GM19239 (cell line): ENCODE measurements at places on chromosomes 11 and 22.
A peak's percentile ranks its signal among the peaks of the same experiment; 100 is the strongest.

- DNase-seq: no peak
These were observed 28.3 kb downstream of the POU2AF1 start for GRCh38 chr11:111350811-111351210.

DNA sequence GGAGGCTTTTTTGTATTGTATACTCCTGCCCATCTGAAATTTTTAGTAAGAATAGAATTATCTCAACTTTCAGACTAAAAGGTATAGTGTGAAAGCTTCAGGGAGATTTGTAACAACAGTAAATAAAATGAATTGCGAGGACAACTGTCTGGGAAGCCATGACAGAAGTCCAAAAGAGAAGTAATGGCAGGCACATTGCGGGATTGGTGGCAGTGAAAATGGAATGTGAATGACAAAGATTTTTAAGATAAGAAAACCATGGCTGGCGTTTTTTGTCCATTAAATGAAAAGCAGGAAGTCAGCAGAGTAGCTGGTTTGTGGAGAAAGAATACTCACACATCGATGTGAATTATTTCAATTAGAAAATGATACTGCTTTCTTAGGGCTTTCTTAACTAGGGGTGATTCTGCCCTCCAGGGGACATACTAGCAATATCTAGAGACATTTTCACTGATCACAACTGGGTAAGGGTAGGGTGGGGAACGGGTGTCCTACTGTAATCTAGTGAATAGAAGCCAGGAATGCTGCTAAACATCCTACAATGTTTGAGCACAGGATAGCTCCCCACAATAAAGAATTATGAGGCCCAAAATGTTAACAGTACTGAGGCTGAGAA lies 1.6 kb downstream of the NPAT start:
- DNase-seq: no peak

DNA sequence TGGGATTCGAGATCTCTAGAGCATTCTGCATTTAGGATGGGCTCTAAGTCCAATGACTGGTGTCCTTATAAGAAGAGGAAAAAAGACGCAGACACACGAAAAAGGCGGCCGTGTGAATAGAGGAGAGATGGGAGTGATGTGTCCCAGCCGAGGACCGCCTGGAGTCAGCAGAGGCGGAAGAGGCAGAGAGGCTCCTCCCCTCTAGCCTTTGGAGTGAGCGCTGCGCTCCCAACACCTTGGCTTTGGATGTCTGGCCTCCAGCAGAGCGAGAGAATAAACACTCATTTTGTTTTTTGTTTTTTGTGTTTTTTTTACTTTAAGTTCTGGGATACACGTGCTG lies 83.0 kb upstream of the RTL6 start:
- no peak for DNase-seq

DNA sequence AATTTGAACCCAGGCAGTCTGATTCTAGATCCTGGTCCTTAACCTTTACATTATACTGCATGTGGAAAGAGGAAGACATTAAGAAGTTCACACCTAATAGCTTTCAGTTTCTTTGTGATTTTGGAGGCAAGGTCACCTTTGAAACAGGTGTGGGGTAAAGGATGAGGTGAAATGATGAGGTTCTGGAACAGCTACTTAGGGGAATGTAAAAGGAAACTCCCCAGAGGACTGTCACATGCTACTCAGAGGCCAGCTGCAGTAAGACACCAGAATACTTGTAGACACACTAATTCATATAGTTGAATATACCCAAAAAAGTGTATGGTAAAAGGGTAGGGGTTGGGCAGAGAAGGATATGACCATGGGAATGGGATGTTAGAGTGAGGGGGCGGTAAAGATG lies 5.4 kb downstream of the APIP start:
- no peak for DNase-seq

DNA sequence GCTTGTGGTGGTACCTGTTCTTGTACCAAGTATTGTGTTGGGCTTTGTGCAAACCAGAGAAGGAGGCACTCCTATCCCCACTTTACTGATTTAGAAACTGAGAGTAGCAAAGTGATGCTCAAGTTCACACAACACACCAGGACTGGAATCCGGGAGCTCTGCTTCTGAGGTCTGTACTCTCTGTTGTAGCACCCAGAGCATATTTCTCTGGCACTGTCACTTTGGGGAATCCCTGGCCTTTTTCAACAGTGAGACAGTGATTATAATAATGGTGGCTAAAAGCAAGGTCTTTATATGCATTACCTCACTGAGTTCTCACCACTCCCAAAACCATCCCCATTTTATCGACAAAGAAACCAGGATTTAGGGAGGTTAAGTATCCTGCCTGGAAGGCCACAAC lies 362.4 kb downstream of the TENM4 start:
- no peak for DNase-seq

GRCh38 chr11:37525336-37525735 lies 927.3 kb upstream of the RAG2 start:
- DNase-seq: no peak

- DNase-seq: no peak
These were observed 22.9 kb upstream of the PDE2A start for GRCh38 chr11:72696866-72697700.

DNA sequence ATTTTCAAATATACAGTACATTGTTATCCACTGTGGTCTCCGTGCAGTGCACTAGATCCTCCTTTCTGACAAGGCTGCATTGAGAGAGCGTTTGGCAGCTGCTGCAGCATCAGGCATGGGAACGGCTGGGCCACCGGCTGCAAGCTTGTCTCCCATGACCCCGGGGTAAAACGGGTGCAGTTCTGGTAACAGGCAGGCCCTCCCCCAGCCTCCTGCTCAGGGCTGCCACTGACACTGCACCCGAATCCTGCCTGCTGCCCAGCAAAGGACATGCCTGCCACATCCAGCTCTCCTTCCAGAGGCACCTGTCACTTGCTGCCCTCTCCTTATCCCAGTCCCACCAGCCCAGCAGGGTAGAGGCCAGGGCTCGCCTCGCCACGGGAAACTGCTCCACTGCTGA lies 124.5 kb upstream of the TMEM45B start:
- no peak for DNase-seq

DNA sequence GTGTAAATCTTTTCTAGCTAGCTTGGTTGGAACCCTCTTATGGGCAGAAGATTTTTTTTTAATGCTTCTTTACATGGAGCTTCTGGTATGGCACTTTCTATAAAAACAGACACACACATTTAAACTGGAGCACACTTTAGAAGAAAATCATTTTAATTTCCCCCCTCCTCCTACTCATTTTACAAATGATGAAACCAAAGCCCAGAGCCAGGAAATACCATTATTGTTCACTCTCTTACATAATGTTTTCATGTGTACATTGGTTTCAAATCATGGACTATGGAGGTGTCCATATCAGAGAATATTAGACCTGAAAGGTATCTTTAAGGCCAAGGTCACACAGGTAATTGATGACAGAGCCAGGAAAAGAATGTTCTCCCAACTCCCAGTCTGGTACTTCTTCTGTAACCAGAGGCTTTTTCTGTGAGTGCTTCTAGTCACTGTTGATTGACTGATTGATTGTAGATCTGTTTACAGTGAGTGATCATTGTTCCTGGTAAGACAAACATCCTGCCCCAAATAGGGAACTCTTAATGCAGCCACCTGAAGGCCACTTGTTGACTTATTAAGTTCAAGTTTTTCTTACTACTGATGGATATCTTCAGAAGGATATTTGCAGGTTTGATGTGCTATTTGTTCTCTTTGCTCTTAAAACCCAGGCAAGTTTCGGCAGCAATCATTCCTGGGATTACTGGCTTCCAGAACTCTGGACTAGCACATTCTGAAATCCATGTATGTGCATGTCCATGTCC lies 26.8 kb upstream of the ME3 start:
- no peak for DNase-seq

- no peak for DNase-seq
These were observed 94.3 kb downstream of the SLC17A6 start for GRCh38 chr11:22432291-22433093.

DNA sequence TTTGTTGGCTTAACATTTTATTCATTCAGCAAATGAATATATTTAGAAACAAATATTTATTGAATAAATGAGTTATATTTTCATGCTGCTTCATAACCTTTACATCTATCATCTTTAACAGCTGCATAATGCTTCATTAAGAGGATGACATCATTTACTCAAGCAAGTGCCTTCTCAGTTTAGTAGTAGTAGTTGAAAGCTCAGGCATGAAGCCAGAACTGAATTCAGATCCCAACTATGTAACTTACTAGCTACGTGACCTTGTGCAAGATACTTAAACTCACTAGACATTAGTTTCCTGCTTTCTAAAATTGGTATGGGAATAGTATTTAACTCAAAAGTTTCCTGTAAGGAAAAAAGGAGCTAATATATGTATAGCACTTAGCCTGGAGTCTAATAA lies 90.3 kb downstream of the TMPRSS5 start:
- DNase-seq: no peak

GRCh38 chr11:7546324-7546791 lies 32.6 kb downstream of the PPFIBP2 start:
- DNase-seq: no peak

DNA sequence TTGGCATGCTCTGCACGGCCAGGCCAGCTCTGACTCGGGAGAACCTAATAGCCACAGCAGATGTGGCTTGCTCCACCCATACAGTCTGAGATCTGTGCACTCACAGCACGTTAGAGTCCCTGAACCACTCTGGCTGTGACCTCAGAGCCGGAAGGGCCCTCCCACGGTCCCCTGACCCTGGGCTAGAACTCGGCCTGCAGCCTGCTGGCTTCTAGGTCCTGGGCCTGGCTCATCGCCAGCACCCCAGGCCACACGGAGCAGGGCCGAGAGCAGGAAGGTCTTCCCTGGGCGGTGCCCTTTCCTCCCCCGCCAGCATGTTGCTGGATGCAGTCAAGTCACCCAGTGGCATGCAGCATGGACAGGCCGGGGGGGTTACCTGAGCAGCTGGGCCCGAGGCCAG lies 35.3 kb upstream of the TTLL12 start:
- no peak for DNase-seq

GRCh38 chr11:46034041-46034440 lies 87.2 kb downstream of the PHF21A start:
- DNase-seq: no peak

- DNase-seq: peak; percentile 39
These were observed 6.7 kb upstream of the CCDC90B start for GRCh38 chr11:83292709-83293456.

GRCh38 chr11:64089915-64090805 lies 54.4 kb downstream of the FLRT1 start:
- DNase-seq: no peak

DNA sequence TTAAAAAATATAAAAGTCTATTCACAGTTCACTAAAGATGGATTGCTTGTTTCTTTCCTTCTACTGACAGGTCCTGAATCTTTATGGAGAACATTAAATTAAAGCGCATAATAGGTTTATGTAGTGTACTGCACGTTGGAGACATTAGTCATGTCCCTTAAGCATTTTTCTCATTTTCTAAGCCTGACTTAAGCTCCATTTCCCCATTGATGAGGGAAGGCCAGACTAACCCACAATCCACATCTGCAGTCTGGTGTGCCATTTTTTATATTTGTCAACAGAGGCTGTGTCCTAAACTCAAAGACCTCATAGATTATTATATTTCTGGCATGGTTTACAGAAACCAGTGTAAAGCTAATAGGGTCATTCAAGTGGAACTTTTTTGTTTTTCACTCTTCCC lies 39.9 kb downstream of the CADM1 start:
- DNase-seq: no peak

- DNase-seq: no peak
These were observed 859.0 kb downstream of the FAM181B start for GRCh38 chr11:81874635-81875034.

DNA sequence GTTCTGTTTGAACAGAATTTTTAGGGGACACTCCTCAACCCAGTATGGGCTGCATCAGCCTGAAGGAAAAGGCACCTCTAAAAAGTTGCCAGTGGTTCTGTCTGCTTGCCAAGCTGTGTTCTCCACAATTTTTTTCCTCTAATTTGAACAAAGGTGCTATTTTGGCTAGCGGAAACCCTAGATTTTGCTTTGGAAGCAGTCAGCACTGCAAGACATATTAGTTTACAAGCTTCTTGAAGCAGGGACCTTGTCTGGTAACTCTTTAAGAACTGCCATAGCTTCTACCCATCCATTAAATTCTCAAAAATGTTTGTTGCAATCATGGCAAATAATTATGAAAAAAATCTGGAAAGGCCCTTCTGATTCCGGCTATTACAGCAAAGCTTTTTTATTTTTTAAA lies 75.6 kb upstream of the HEPHL1 start:
- DNase-seq: no peak

- DNase-seq: no peak
These were observed 40.5 kb downstream of the BRD1 start for GRCh38 chr22:49786976-49787706.

GRCh38 chr11:30855383-30856006 lies 269.3 kb upstream of the MPPED2 start:
- no peak for DNase-seq

- no peak for DNase-seq
These were observed 92.3 kb upstream of the FGF3 start for GRCh38 chr11:69911310-69912160.

- peak; percentile 31 for DNase-seq
These were observed 114.1 kb downstream of the LARGE1 start for GRCh38 chr22:33806191-33806590.

- DNase-seq: no peak
These were observed 8.2 kb downstream of the DPF2 start for GRCh38 chr11:65341856-65342255.

- no peak for DNase-seq
These were observed 6.5 kb downstream of the PIM3 start for GRCh38 chr22:49966774-49967705.

DNA sequence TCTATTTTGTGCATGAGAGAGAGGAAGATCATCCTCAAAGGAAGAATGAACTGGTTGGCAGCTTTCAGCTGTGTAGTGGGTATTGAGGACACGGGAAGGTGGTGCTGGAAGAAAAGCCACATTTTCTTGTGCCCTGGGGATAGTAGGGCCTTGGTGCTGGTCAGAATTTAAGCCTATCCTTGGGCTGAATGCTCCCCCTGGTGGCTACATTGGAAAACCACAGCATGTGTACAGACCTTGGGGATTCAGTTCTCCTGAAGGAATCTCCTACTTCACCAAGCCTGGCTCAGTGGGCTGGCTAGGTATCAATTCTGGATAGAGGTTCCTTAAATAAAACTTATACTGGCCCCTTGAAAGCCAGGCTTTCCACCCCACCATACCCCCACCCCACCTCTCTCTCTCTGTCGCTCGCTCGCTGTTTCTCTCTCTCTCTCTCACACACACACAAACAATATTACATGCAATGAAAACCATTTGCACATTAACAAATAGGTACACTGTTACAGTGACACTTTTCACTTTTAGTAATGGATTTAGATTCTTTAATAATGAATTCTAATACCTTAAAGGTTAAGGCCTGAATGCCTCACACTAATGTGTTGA lies 2.8 kb upstream of the OR51M1 start:
- peak; percentile 27 for DNase-seq

DNA sequence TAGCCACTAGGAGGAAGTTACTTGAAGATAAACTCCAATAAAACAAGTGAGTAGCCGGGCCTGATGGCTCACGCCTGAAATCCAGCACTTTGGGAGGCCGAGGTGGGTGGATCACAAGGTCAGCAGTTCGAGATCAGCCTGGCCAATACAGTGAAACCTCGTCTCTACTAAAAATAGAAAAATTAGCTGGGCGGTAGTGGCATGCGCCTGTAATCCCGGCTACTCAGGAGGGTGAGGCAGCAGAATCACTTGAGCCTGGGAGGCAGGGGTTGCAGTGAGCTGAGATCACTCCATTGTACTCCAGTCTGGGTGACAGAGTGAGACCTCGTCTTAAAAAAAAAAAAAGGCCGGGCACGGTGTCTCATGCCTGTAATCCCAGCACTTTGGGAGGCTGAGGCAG lies 34.0 kb upstream of the CLPB start:
- no peak for DNase-seq

- no peak for DNase-seq
These were observed 784 bp upstream of the SYNGR1 start for GRCh38 chr22:39348909-39349505.

- DNase-seq: no peak
These were observed 12.3 kb upstream of the CABP2 start for GRCh38 chr11:67535561-67535960.
